ENCODE measurements at places on chromosomes 12 and 14.

DNA sequence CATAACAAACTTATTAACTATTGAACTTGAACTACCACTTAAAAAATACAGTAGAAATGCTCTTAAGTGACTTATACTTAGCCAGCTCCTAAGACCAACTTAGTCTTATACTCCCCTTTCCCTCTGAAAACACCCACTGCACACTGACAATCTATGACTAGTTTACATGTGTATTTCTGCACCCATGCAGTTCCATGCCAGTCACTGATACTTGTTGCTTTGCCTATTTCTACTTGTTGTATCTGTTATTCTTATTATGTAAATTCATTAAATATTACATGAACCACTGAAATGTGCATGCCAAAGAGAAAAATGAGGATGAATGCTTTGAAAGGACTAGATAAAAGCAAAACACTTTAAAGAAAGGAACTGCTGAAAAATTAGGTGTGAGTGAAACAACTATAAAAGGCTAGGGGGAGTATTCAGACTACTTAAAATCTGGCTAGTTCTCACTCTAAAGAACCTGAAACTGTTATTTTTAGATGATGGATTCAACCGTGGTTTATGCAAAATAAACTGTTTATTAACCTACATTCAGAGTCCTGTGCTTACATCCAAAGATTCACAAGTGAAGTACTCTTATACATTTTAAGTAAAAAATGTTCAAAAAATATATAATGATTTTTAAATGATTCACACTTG is 74.7 kb downstream of the RPS6KA5 start:
- DNase-seq, result no peak

DNA sequence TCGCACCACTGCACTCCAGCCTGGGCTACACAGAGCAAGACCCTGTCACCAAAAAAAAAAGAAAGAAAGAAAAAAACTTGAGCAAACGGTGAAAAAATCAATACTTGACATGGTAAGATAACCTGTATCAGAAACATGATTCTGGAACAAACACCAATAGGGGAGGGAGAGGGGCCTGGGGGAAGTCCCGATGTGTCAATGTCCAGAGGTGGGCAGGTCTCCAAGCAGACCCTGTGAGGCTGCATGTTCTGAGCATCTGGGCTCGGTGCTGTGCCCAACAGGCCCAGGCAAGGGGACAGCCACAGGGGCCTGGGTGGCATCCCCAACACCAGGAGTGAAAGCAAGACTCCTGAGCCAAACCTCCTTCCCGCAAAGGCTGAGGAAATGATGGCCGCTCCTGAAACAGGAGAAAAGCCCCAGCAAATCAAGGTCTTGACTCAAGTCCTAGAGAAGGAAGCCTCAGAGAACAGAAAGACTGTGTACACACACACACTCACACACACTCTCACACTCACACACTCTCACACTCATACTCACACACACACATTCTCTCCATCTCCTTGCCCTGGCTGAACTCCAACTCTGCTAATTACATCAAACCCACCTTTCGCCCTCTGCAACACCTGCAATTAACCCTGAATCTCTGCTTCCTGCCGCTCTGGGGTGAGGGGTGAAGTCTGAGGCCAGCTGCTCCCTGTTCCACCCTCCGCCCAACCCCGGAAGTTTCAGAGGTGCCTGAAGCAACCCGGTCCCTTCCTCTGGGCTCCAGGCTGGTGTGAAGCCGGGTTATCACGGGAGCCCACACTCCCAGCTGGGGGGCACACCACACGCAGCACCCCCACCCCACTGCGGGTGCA is 20.4 kb downstream of the CCDC88C start:
- DNase-seq, result no peak

GRCh38 chr14:73105050-73105449 is 31.3 kb upstream of the PSEN1 start:
- DNase-seq, result no peak

DNA sequence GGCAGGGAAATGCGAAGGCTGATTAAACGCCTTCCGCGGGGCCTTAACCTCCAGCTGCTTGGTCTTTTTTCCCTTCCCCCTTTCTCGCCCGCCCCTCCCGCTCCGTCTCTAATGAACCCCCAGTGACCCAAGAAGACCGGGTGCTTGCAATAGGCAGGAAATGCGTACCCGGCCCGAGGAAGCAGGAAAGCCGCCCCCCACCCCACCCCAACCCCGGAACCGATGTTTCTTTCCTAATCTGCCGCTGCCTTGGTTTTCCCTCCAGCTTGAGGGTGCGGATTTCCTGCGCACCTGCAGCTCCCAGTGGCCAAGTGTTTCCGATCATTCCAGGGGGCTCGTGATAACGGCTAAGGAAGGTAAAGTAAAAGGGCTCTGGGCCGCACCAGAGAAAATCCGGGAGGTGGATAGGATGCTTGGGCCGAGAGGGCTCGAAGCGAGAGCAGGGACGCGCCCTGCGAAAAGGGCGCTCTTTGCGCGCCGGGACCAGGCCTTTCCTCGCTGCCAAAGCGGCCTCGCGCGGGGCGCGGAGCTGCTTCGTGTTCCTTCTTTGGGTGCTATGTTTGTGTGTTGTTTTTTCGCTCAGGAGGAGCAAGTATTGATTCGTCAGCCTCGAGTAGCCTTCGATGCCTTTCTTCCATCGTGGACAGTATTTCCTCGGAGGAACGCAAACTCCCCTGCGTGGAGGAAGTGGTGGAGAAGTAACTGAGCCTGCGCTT is 983 bp downstream of the MYF6 start:
- DNase-seq, result no peak

All from RWPE2 (cell line).